ENCODE measurements at places on chromosomes 3 and 15.

- no peak for DNase-seq
These were observed 25.0 kb downstream of the KCNMB2 start for GRCh38 chr3:178561239-178561638.

DNA sequence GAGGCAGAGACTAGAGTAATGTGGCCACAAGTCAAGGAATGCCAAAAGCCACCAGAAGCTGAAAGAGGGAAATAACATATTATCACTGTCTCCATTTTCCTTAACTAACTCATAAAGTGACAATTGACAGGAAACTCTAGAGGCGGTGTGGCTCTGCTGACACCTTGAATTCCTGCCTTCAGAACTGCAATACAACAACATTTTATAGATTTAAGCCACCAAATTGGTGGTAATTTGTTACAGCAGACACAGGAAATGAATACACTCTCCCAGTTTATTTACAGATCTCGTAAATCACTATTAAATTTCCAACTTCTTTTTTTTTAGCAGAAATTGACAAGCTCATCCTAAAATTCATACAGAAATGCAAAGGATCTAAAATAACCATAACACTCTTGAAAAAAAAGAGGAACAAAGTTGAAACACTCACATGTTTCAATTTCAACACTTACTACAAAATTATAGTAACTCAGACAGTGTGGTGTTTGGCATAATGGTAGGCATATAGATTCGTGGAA lies 449.9 kb downstream of the OTOL1 start:
- DNase-seq = no peak

DNA sequence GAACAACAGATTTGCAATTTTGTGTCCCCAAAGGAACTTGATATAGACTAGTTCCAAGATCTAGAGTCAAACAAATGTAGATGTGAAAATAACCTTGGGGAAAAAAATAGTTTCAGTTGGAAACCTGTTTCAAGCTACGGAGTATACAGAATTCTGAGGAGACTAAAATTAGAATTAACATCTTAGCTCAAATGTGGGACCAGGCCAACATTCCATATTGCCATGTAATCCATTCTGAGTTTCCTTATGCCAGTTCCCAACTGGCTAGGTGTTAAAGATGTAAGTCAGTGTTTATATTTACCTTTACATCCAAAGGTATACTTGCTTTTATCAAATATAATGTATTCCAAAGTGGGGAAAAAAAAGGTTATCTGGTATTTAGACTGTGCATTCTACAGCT lies 76.3 kb downstream of the UBE3A start:
- no peak for DNase-seq

GRCh38 chr3:156425651-156426050 lies 129.3 kb downstream of the SSR3 start:
- no peak for DNase-seq

GRCh38 chr3:167450195-167450594 lies 23.6 kb downstream of the SERPINI2 start:
- no peak for DNase-seq

DNA sequence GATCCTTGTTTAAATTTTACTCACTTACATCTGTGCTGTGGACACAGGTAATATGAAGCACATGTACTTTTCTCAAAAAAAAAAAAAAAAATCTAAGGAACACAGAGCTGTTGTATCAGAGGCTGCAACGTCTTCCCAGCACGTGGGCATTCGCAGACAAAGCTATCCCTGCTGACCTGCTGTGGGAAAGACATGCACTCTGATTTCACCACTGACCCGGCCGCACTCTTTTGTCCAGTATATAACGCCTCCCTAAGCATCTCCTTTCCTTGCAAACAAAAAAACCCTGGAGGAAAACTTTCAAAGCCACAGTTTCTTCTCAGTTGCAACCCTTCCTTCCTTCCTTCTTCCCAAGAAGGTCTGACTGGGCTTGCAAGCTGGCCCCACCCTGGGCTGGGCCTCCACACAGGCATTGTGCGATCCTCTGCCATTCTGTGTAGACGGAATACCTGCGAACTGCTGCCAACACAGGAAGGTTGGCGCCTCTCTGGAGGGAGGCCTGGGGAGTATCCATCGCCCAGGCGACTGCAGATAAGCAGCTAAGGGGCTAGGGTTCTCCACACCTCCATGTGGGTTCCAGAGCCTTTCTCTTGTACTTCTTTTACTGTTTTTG lies 50.8 kb downstream of the SLC12A8 start:
- DNase-seq = no peak

- no peak for DNase-seq
These were observed 52.0 kb upstream of the CTSH start for GRCh38 chr15:78996894-78997275.

DNA sequence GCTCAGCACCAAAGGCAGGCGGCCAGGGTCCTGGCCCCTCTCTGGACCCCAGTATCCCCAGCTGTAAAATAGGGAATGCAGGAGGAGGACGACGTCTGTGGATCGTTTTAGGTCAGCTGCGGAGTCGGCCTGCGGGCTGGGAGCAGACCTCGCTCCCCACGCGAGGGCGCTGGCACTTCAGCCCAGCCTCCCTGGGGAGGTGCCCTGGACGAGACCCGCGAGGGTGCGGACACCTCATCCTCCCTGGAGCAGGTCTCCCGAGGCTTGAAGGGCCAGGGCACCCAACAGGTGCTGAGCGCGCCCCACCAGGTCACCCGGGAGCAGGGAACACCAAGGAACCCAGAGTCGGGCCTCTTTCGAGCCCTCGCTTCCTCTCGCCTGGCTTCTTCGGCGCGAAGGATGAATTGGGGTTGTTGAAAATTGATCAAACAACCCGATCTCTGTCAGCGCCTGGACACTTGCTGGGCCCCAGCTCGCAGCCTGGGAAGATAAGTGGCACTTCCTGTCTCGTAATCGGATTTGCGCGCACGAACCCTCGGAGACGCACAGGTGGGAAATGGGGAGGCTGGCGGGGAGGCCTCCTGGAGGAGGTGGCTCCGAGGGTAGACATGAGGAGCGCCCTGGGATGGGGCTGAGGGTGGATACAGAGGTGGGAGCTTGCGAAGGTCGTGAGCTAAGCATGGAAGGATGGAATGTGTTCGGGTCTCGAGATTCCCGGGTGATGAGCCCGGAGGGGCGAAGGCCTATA lies 588 bp upstream of the VIPR1 start:
- peak; percentile 57 for DNase-seq

- DNase-seq = peak; percentile 22
These were observed 165.1 kb downstream of the PPM1L start for GRCh38 chr3:160921020-160921635.

DNA sequence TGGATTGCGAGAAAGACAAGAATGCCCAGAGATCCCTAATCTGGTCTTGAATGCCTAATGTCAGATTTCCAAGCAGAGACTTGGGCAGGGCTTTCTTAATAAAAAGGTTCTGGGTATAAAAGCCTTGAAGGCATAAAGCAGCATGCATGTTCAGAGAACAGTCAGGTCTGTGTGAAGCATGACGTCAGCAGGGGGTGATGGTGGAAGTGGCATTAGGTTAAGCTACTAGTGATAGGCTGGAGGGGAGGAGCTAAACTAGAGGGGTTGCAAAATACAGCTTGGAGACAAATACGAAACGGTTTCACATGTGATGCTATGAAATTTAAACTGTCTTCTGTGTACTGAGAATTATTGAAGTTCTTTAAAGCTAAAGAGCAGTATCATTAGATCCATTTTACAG lies 125.6 kb downstream of the VPS8 start:
- DNase-seq = no peak

DNA sequence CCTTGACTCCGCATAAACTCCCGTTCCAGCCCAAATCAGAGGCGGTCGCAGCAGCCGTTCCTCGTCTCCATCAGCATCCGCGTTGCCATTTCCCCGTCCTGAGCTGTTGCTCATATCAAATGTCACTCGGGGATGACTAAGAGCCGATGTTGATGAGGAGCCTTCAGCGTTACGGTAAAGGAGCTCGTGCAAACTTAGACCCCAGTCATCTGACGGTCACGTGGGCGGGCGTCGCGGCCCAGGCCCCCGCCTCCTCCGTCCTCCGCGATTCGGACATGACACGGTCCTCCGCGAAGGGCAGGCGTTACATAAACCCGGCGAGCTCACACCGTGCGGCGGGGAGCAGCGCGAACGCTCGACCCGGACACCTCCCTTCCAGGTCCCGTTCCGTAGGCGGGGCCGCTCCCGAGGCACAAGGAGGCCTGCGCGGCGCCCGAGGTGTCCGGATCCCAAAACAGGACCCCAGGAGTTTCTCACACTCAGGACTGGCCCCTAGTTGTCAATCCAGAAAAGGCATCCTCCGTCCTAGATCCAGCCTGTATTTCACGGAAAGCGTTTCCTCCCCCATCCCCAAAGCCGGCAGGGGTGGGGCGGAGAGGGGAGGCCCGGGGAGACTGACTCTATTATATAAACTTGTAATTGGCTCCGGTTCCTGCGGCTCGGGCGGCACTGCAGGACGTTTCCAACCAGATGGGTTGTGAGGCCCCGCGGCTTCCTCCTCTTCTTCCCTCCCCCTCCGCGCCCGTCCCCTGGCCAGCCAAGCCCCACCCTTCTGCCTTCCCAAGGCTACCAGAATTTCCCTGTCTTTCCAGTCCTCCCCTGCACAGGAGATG lies 100.0 kb upstream of the IGF1R start:
- DNase-seq = peak; percentile 54

- DNase-seq = no peak
These were observed 46.3 kb downstream of the FMN1 start for GRCh38 chr15:33148129-33148751.

GRCh38 chr15:86759800-86760523 lies 680.3 kb downstream of the AGBL1 start:
- DNase-seq = no peak

All from hematopoietic multipotent progenitor cell (in vitro differentiated cells).